HFFc6 (cell line): ENCODE measurements at places on chromosomes 4 and X.

DNA sequence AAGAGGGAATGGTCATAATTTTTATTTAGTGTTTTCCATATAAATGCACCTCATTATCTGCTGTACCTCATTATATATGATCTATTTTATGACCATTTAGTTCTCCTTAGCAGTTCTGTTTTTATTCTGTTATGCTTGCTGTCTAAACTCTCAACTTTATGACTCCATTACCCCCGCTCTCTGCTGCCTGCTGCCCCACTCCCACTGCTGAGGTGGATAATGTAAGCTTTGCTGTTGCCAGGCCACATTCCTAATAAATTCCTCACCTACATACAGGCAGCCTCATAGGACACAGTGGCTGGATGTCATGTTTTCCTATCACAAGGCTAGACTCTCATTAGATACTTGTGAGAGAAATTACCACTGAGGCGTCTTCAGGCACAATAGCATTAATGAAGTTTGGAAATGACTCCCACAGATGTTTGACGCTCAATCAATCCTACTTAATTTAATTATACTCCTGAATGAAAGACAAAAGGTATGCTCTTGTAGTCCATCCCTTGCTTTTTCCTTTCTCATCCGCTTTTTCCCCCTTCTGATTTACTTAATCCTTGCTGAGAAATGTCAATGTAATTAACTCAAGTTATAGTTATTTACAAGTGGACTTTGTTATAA, 497.5 kb upstream of the IGFBP7 start:
- no peak for DNase-seq

DNA sequence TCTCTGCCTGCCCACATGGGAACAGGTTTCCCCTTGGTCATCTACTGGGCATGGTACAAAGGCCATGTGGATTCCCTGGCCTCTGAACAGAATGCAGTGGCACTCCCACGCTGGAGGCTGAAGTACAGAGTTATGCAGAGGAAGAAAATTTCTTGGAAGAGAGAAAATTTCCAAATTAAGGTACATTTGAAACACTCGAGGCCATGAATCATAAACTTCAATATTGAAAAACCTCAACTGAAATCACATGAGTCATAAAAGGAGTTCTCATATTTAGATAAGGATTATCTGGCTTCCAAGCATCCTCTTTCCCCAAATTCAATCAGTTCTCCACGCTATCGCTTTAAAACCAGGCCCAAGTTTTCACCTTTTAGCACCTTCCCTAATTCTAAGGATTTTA, 28.1 kb upstream of the TXK start:
- peak; percentile 1 for DNase-seq

DNA sequence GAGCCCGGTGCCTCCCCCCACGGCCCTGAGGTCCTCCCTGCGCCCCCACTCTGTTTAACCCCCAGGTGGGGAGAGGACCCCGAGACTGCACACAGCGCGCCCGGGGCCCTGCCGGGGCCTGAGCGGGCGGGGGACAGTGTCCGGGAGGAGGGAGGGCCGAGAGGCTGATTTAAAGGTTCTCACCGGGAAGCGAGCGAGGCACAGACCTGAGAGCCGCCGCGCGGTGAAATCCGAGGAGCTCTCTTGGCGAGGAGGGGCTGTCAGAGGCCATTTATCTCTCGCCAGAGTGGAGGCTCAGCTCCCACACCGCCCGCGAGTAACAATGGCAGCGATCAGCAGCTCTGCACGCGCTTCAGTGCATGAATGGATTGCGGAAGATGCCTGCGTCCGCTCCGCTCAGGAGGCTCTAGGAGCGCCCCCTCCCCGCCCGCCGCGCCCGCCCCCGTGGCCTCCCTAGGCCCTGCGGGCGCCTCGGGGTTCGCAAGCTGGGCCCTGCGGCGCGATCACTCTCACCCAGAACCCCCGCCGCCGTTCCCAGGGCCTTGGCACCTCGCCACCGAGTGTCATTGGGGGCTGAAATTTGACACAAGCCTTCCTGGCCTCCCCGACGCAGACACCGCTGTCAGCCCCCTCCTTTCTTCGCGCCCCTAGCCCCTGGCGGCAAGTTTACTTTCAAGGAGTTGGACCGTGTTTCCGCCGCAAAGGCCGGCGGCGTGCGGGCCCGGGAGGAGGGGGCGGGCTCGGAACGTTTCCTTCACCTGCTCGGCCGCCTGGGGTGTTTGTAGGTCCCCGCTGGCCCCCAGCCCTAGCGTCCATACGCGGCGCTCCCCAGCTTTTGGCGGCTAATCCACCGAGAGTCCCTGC, 48.7 kb upstream of the BCOR start:
- DNase-seq, result peak; percentile 7

GRCh38 chr4:68963374-68963773, 11.8 kb upstream of the UGT2A3 start:
- DNase-seq, result no peak

DNA sequence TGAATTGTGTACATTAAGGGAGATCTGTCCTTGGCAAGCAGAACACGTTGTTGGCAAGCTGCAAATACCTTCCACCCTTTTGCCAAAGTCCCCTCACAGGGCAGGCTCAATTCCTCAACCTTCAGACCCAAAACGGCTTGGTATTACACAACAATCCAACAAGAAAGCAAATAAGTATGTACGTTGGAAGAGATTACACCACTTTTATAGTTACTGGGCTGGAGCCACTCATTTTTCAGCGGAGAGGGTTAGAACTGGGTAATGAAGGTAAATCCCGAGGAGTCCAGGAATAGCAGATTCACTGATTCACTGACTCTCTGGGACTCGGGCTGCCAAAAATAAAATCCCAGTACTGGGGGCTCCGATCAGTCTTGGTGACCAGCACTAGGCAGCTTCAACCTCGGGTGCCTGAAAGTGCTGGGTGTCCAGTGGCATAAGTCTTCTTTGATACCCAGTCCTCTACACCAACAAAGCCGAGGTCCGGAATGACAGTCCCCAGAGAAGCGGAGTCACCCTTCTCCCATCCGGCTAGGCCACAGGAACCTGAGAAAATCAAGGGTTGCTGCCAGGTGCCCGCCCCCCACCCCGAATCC, 587 bp downstream of the TIMM8A start:
- DNase-seq, result no peak

GRCh38 chr4:24858026-24858425, 54.8 kb downstream of the CCDC149 start:
- peak; percentile 81 for DNase-seq

- DNase-seq, result no peak
Observed at GRCh38 chr4:62952366-62952765, 1456.9 kb downstream of the TECRL start.

DNA sequence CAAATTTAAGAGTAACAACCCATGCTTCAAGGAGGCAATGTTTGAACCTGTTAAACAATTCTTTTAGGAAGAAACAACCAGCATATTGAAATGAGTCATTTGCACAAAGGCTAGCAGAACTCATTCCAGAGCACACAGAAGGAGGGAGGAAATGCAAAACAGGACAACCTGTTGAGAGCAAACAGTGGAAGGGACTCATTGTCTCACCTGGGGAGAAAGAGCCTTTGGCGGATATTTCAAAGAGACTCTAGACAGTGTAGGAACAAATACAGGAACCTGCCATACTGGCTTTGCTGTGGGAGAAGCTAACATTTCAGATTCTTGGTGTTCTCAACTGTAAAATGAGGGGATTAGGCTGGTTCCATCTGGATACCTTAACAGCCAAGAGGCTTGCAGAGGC, 14.8 kb upstream of the RASGEF1B start:
- no peak for DNase-seq

DNA sequence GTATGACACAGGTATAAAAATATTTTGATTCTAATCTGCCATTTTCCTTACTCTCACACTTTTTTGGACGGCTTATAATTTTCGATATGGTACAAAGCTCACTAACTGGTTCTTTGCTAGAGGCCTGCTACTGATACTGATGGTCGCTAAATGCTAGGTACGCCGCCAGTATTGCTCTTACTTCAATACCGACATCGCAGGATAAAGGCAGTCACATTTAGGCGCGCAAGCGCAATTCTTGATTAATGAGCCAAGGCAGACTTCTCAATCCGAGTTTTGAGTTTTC, 557 bp upstream of the USP38 start:
- DNase-seq, result no peak

GRCh38 chr4:165369522-165369921, 9.3 kb upstream of the CPE start:
- DNase-seq, result no peak

DNA sequence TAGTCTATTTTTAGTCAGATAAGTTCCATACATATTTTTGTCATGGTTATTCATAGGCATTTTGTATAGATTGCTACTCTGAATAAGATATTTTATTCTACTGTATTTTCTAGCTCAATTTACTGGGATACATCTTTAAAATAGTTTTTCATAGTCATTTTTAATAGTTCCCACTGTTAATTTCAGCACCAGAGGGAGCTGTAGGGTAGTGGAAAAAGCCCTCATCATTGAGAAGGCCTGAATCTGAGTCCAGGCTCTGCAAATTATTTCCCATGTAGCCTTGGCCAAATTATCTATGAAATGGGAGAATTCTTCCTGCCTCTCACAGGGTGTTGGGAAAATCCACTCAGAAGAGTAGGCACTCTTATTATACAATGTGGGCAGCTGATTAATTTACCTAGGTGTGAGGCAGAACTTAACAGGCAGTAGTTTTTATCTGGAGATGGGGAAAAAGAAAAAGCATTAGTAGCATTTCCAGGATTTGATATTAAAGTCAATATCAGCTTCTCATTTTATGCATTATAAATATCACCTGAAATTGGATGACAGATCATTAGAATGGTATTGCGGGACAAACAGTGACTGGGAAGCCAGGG, 102.9 kb upstream of the PAQR3 start:
- DNase-seq, result peak; percentile 23

DNA sequence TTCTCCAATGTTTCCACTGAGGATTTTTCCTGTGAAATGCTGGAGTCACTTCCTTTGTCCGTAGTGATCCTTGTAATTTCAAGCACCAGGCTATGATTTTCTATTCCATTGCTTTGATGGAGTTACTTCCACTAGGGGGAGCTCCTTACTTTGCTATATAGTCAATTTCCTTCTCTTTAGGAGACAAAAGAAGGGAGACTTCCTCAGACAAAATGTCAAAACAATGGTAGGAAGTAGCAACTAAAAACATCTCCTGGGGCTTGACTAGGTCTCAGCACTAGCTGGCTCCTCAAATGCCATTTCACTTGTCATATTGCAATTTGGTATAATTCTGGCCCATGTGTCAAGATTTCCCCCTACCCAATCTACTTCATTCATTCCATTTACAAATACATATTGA, 24.1 kb downstream of the ZCCHC12 start:
- DNase-seq, result peak; percentile 30

- no peak for DNase-seq
Observed at GRCh38 chr4:102678107-102678506, 82.7 kb downstream of the MANBA start.

DNA sequence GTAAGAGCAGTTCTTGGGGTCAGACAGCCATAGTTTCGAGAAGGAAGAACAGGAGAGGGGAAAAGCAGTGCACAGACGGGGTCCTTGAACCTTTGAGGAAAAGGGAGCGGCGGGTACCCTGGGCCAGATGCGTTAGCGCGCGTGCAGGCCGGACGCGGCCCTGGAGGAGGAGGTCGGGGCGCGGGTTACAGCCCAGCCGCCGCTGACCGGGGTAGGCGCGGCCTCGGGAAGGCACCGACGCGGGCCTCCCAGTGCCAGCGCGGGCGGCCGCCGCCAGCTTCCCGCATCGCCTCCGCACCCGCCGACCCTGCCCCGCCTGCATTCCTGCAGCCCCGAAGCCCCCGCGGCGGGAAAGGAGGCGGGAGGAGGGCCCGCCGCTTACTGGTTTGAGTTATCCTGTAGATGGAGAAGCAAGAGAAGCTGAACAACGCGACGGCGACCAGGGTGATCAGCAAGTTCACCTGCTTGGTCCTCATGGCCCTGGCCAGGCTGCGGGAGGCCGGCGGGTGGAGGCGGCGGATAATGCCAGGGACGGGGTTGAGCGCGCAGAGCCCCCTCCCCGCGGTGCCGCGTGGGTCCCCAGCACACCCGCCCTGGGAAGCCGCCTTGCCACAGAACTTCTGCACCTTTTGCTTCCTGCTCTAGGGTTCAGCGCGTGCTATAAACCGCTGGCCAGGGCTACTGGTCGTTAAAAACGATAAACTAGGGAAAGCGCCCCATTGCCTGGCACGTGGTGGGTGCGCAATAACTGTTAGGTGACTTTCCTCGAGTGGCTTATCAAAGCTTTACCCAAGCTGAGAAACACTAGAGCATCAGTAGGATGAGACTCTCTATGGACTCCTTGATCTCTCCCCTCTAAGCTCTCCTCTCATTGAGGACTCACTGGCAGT, at the start of gene MGAT4D:
TSS of gene MGAT4D (minus strand) at position 547 of the 890 bp plus-strand sequence. CDS start at position 476, 71 bp downstream.
- no peak for DNase-seq

- no peak for DNase-seq
Observed at GRCh38 chrX:107804427-107804826, 21.2 kb upstream of the MID2 start.

- DNase-seq, result peak; percentile 33
Observed at GRCh38 chr4:16641971-16642370, 256.5 kb downstream of the LDB2 start.

DNA sequence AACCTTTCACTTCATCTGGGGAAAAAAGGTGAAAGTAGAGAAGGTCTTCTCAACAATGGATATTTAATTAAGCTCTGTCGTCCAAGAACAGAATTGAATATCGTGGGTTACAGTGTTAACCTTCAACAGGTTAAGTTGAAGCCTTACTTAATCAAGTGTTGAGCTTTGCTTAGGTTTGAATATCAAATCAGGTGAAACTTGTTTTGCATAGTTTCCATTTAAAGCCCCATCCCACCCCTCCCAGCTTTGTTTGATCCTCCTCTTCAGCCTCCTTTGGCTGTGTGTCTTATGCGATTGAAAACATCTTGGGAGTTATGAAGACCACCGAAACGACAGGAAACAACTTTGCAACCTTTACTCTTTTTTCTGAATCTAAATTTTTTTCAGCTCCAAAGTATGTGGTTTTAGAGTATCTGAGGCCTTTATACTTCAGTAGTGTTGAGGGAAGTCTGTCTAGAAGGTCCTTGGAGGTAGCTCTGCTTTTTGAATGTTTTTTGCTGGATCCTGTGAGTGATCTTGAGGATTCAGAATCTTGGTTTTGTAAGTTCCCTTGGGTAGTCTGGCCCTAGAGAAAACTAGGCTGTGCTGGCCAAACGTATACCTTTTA, 39.1 kb downstream of the MCUB start:
- no peak for DNase-seq

- no peak for DNase-seq
Observed at GRCh38 chrX:39616098-39616729, 481.5 kb downstream of the BCOR start.

DNA sequence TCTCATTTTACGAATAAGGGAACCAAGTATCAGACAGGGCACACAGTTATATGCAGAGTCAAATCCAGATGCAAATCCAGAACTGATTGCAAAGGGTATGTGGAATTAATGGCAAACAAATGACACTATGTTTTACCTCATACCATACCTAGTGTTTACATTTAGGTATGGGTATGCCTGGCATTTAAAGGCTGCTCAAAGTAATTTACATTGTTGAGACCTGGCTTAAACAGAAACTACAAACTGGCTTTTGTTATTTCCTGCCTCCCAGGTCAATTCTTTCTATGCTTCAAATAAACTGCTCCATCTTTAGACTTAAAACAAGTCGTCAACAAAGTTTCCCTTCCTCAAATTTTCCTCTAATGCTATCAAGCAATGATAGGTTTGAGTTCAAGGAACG, 33.7 kb downstream of the ANKRD17 start:
- DNase-seq, result no peak

GRCh38 chrX:12245650-12246645, 107.7 kb downstream of the FRMPD4 start:
- DNase-seq, result peak; percentile 84
